CD4-positive, alpha-beta T cell treated with Interleukin-4 for 4 hours (primary cell): ENCODE measurements at places on chromosomes 2 and 18.

- DNase-seq, result no peak
Measured at GRCh38 chr18:55387139-55387984, 200.6 kb downstream of the TCF4 start.

DNA sequence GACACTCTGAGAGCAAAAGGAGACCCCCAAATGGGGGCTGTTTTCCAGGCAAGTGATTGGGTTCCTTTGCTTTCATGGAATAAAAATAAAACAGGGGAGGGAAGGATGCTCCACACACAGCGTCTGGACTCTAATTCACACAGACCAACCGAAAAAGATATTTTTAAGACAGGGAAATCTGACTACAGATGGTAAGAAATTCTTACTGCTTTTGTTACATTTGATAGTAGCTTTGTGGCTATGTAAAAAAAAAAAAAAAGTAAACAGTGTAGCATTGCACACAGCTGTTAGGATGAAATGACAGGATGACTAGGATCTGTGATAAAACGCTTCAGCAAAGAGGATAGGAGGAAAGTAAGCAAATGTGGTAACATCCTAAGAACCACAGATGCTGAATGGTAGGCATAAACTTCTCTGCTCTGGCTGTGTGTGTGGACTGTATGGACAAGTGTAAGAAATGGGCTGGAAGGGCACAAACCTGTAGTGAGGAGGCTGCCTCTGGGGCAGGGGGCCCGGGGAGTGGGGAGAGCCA is 207.6 kb downstream of the ANAPC1 start:
- DNase-seq, result no peak

GRCh38 chr18:79200546-79201268 is 131.5 kb downstream of the ATP9B start:
- no peak for DNase-seq

GRCh38 chr2:235162082-235162836 is 210.4 kb downstream of the SH3BP4 start:
- no peak for DNase-seq

GRCh38 chr2:189517847-189518535 is 62.6 kb downstream of the SLC40A1 start:
- DNase-seq, result no peak

- DNase-seq, result no peak
Measured at GRCh38 chr2:137957033-137957432, 7.2 kb upstream of the HNMT start.
